ENCODE measurements at places on chromosomes 2 and 18. TPM values are rescaled to one million over a fixed set of nuclear protein-coding genes. Genes with fewer than 3 reads are reported as not detected.
A peak's percentile ranks its signal among the peaks of the same experiment; 100 is the strongest.

AMER3 gene
- not detected for polyA plus RNA-seq

TRMT61B gene
- polyA plus RNA-seq = 21.1 TPM

SCN1A gene
- polyA plus RNA-seq = 0.08 TPM

DNA sequence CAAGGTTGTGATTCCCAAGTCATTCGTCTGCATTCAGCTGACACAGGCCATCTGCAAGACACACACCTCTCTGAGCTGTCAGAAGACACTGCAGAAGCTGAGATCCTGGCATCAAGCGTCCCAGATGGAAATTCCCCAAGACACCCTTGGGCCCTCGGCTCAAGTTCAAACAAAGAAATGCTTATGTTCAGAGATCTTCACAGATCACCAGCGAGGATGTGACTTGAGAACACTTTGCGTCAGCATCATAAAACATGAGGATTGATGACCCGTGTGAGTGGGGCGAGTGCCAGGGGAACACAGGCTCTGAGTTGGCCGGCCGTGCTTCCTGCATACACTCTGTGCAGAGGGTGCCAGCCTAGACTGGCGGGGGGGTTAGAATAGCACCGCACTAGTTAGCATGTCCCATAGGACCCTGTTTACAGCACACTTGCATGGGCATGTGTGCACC, 36.8 kb downstream of the KCNIP3 start:
- H3K27me3 ChIP-seq = no peaks in the 10 kb centered on the region
- H3K36me3 ChIP-seq = no peaks in the 10 kb centered on the region
- DNase-seq = peak; percentile 98
- no peak overlapping the region for H3K4me3 ChIP-seq
- peak overlapping the region; percentile 76 for H3K27ac ChIP-seq

GRCh38 chr2:205682239-205682970, at the start of gene NRP2:
TSS of gene NRP2 (plus strand) at chr2:205682501. CDS start at chr2:205683291, 790 bp downstream.
- peak; percentile 91 for DNase-seq
- H3K4me3 ChIP-seq = peak within 1 kb of the TSS; percentile 81
- H3K27ac ChIP-seq = peak within 1 kb of the TSS; percentile 51
- peaks cover 24% of the 10 kb centered on the region for H3K4me1 ChIP-seq
- no peaks in the 10 kb centered on the region for H3K27me3 ChIP-seq

DNA sequence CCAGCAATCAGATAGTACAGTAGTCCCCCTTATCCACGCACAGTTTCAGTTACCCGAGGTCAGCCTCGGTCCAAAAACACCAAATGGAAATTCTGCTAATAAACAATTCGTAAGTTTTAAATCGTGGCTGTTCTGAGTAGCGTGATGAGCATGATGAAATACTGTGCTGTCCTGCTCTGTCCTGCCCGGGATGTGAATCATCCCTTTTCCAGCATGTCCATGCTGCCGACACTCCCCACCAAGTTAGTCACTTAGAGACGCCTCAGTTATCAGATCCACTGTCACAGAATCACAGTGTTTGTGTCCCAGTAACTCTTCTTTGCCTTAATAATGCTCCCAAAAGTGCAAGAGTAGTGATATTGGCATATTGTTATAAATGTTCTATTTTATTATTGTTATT, 62.1 kb downstream of the MEX3C start:
- no peaks in the 10 kb centered on the region for H3K36me3 ChIP-seq
- peaks cover 7% of the 10 kb centered on the region for H3K4me1 ChIP-seq
- DNase-seq = peak; percentile 89

DNA sequence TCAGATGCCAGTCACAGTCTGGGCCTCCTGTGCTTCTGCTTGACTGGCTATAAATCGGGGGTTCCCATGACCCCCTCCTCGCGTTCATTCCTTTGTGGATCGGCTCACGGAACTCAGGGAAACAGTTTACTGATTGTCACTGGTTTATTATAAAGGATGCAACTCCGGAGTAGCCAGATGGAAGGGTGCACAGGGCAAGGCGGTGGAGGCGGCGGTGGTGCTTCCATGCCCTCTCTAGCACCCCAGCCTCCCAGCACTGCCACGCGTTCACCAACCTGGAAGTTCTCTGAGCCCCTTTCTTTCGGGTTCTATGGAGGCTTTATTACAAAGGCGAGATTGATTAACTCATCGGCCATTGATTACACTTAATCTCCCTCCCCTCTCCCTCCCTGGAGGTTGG, 15.6 kb downstream of the LPIN1 start:
- H3K4me3 ChIP-seq = no peak overlapping the region
- H3K27me3 ChIP-seq = no peaks in the 10 kb centered on the region
- no peaks in the 10 kb centered on the region for H3K4me1 ChIP-seq
- H3K27ac ChIP-seq = no peak overlapping the region
- no peaks in the 10 kb centered on the region for H3K36me3 ChIP-seq

GRCh38 chr2:236130349-236130998, 37.7 kb downstream of the GBX2 start:
- no peaks in the 10 kb centered on the region for H3K4me1 ChIP-seq
- no peaks in the 10 kb centered on the region for H3K27me3 ChIP-seq
- no peaks in the 10 kb centered on the region for H3K36me3 ChIP-seq
- H3K4me3 ChIP-seq = no peak overlapping the region

GRCh38 chr2:231383416-231384108, 11.9 kb upstream of the B3GNT7 start:
- no peak overlapping the region for H3K4me3 ChIP-seq
- H3K4me1 ChIP-seq = peaks cover 11% of the 10 kb centered on the region
- H3K27ac ChIP-seq = no peak overlapping the region

- H3K27ac ChIP-seq = no peak overlapping the region
- no peak overlapping the region for H3K4me3 ChIP-seq
- no peaks in the 10 kb centered on the region for H3K4me1 ChIP-seq
These were observed 1036.5 kb upstream of the FANCL start for GRCh38 chr2:59277671-59278070.

DNA sequence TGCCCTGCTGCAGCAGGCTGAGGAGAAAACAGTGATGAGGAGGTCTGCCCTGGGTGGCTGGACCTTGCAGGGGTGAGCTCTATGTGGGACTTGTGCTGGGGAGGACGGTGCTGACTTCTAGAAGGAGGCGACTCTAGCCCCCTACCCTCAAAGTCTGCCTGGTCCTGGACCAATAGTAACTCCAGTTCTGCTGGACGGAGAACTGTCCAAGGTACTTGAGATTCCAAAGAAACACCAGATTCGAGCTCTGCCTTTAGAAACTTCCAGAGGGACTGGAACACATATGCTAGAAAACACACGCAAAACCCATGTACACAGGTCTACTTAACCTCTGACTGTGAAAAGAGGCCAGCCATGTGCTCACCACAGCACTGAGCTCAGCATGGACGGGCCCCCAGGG, 260.6 kb downstream of the TWIST2 start:
- no peak overlapping the region for H3K4me3 ChIP-seq
- no peak for DNase-seq
- H3K36me3 ChIP-seq = no peaks in the 10 kb centered on the region
- H3K27me3 ChIP-seq = no peaks in the 10 kb centered on the region
- H3K27ac ChIP-seq = no peak overlapping the region

- no peaks in the 10 kb centered on the region for H3K4me1 ChIP-seq
- no peak for DNase-seq
- H3K27ac ChIP-seq = no peak overlapping the region
- H3K36me3 ChIP-seq = no peaks in the 10 kb centered on the region
These were observed 148.1 kb downstream of the GALNT14 start for GRCh38 chr2:30990176-30990575.

DNA sequence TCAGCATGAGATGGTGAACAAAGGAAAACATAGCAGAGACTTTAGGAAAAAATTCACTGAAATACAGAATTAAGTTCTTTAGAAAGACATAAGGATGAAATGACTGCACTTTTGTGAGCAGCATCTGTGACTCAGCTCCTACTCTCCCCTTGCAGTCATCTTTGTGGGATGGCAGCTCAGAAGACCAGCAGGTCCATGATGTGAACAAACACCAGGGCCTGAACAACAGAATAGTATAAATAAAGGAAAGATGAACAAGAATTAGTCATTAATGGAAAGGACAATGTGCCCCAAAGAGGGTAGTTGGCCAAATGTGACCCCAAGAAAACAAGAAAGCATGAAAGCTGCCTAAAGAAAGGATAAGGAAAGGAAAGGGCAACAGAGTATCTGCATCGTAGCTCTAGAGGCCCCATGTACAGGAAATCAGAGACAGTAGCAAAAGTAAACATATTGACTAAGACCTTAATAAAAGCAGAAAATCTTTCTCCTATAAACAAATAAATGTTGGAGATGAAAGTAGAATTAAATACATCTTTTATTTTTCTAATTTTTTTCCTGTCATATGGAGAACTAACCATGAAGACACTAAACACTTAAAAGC, 318.0 kb downstream of the ZEB2 start:
- H3K36me3 ChIP-seq = no peaks in the 10 kb centered on the region
- peak; percentile 67 for DNase-seq
- H3K27ac ChIP-seq = no peak overlapping the region
- H3K4me3 ChIP-seq = no peak overlapping the region

DNA sequence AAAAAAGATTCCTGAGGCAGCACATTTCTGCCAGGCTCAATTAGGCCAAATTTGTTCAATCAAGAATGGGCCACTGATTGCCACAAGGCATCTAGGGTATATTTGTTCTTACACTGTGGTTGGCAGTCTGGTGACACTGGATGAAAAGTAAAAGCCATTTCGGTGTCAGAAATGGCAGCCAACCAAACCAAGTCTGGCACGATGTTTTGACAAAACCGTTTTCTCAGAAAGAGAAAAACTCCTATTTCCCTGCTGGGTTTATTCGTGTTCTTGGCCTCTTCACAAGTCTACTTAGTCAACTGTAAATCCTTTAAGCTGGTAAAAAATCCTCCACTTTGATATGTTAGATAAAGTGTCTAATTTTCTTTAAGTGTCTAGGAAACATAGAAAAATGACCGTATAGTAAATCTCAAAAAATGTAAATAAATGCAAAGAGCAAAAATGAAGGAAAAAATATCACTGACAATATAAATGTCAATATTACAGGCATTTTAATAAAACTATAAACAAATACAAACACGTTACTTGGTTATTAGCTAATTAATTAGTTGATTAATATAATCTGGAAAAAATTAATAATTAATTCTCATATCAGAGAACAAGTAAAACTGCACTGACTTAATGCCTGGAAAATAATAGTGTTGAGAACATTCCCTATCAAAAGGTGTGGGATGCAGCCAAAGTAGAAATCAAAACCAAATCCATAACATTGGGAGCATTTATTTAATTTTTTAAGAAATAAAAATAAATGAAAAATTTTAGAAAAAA, 182.0 kb upstream of the ZNF804A start:
- H3K4me1 ChIP-seq = no peaks in the 10 kb centered on the region
- no peak for DNase-seq
- no peak overlapping the region for H3K4me3 ChIP-seq
- no peaks in the 10 kb centered on the region for H3K27me3 ChIP-seq

GRCh38 chr18:79260510-79260909, 135.2 kb upstream of the NFATC1 start:
- no peak overlapping the region for H3K4me3 ChIP-seq
- no peak overlapping the region for H3K27ac ChIP-seq
- H3K4me1 ChIP-seq = no peaks in the 10 kb centered on the region
- H3K36me3 ChIP-seq = no peaks in the 10 kb centered on the region

DNA sequence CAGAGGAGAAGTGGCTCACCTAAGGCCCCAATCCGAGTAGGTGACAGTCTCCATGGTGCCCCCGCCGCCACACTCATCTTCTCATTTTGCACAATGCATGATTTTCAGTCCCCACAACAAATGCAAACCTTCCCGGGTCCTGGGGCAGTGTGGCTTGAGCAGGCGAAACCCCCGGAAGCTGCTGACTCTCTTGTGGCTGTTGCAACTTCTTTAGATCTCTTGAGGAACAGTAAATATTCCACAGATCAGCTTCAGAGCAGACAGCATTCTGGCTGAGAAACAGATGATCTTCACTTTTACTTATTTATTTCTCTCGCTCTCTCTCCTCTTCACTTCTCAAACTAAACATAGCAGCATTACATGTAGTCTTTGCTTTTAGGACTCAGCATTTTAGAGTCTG, 51.9 kb downstream of the ASAP2 start:
- H3K4me3 ChIP-seq = no peak overlapping the region
- H3K27ac ChIP-seq = peak overlapping the region; percentile 76
- H3K27me3 ChIP-seq = no peaks in the 10 kb centered on the region
- no peaks in the 10 kb centered on the region for H3K36me3 ChIP-seq
- DNase-seq = no peak

- H3K4me3 ChIP-seq = no peak overlapping the region
- H3K27me3 ChIP-seq = no peaks in the 10 kb centered on the region
- H3K27ac ChIP-seq = no peak overlapping the region
- DNase-seq = peak; percentile 65
These were observed 223.7 kb downstream of the CYP26B1 start for GRCh38 chr2:71923887-71924533.

DNA sequence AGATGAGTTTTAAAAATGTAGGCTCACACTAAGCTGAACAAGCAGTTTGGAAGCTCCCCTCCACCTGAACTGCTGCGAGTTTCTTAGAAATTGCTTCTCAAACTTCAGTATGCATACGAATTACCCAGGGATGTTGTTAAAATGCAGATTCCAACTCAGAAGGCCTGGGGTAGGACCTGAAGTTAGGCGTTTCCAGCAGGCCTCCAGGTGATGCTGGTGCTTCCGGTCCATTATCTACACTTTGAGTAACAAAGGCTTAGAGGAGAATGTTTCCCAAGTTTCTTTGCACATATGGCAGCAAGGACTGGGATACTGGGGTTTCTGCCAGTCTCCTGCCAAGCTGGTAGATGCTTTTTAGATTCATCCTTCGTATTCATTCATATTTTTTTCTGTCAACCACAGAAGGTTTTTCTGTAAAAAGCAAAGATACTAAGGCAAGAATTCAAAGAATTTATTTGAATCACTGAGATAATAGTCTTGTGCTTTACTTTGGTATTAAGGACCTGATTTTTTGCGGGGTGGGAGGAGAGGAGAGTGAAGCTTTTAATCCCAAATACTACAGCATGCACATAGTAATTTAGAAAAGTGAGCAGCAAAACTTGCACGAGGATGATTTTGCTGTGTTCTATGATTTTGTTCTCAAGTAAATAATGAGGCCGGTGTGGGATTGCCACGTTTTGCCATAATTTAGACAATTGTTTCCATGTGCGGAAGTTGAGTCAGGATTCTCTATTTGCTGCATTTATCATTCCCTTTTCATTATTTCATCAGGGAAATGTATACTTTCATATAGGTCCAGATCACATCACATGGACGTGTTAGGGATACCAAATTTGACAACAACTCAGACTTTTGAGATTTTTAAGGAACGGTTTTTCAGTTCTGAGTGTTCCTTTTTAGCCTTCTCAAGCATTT, 137.6 kb upstream of the SPATS2L start:
- H3K36me3 ChIP-seq = no peaks in the 10 kb centered on the region
- no peak overlapping the region for H3K4me3 ChIP-seq
- DNase-seq = no peak
- H3K27ac ChIP-seq = no peak overlapping the region
- H3K4me1 ChIP-seq = no peaks in the 10 kb centered on the region
- H3K27me3 ChIP-seq = peaks cover 18% of the 10 kb centered on the region

DNA sequence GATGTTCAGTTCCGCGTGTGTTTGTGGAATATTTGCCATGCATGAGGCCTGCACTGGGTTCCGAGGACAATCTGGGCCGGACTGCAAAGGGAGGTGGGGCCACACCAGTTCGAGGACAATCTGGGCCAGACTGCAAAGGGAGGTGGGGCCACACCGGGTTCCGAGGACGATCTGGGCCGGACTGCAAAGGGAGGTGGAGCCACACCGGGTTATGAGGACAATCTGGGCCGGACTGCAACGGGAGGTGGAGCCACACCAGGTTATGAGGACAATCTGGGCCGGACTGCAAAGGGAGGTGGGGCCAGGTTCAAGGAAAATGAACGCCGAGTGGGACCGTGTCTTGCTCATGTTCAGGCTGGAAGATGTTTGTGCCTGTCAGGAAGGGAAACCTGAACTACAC, 97.8 kb upstream of the HDAC4 start:
- H3K27me3 ChIP-seq = peaks cover 19% of the 10 kb centered on the region
- H3K36me3 ChIP-seq = no peaks in the 10 kb centered on the region
- no peak for DNase-seq
- no peak overlapping the region for H3K4me3 ChIP-seq
- no peak overlapping the region for H3K27ac ChIP-seq

- H3K27ac ChIP-seq = no peak overlapping the region
- H3K27me3 ChIP-seq = no peaks in the 10 kb centered on the region
- no peak overlapping the region for H3K4me3 ChIP-seq
These were observed 26.9 kb downstream of the CENPO start for GRCh38 chr2:24820175-24820513.

Data from GM23248 (cell line).